Left forelimb (tissue), 1 donor: ENCODE measurements at places on chromosomes 12 and 14.

GRCh38 chr12:89154743-89155499, 197.4 kb downstream of the DUSP6 start:
- no peak for DNase-seq

- no peak for DNase-seq
These were observed 222.2 kb upstream of the TMEM260 start for GRCh38 chr14:56357428-56357827.

DNA sequence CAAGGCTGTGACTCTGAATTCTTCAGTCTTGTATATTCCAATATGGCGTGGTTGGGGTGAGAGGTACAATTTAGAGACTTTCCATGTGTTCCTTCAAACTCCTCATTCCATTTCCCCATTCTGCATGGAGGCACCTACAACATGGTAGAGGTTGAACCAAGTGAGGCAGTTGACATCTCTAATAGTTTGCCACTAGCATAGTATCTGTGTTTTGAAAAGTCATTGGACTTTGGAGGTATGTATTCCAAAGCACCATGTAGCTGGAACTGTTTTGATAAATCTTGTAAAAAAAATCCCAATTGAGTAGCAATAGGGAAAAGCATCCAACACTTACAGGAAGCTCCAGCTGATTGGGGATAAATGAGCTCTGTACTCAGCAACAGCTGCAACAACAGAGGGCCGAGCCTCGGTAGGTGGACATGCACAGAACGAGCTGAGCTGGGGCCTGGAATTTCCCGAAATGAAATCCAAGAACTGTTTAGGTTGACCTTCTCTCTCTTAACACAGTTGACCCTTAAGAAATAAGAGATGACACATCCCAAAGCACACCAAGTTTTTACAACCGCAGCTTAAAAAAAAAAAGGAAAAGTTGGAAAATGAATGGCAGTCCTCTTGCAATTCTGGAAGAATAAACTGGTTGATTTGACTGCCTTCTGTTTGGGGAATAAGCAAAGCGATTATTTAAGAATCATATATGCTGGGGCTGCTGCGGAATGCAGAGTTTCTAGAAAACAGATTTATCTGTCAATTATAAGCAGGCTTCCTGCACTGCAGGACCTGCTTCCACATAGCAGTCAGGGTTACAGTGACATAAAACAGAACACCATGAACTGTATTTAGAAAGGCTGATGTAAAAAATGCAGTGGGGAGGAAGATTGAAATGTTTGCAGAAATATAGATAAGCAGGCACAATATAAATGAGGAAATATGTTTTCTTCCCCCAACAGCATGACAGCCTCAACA, 194.6 kb upstream of the KRR1 start:
- peak; percentile 72 for DNase-seq

DNA sequence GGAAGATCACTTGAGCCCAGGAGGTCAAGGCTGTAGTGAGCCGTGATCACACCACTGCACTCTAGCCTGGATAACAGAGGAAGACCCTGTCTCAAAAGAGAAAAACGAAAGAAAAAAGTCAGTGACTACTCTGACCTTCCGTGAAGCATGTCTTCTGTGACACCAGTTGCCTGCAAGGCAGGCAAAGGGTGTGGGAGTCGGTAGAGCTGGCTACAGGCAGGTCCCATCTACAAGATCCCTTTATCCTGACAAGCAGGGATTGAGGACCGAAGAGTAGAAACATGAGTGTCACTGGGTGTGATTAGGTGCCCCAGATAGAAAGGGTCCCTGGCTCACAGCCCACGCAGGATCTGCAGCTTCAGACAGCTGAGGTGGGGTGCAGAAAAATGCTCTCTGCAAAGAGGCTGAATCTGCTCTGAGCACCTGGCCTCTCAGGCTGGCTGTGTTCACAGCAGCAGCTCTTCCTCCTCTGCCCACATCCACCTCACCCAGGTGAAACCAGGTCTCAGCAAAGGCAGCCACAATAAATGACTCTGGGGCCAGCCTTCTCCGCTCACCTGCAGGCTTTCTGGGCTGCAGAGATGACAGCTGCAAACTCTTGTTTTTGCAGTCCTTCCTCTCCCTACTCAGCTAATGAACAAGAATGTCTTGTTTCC, 28.6 kb upstream of the HSP90B1 start:
- no peak for DNase-seq

- no peak for DNase-seq
These were observed 7.6 kb upstream of the FLVCR2 start for GRCh38 chr14:75570797-75571196.

- DNase-seq = no peak
These were observed 24.4 kb upstream of the CD27 start for GRCh38 chr12:6420364-6420763.

DNA sequence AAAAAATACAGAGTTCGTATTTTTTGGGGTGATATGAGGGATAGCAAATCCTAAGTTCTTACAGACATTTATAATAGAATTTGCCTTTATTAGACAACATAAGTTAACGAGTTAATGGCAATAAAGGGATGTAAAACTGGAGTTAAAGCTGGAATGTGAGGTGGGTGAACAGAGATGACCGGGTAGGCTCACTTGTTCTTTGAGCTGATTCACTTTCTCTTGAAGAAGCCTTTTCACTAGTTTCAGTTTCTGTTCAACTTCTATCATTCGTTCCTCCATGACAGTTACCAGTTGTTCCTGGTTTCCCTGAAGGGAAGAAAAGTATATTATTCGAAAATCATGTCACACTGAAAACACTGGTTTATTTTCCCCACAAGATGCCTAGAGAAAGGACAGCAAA, 57.7 kb upstream of the SAV1 start:
- no peak for DNase-seq

- no peak for DNase-seq
These were observed 41.9 kb upstream of the MMP17 start for GRCh38 chr12:131786331-131786730.

GRCh38 chr12:51845482-51845881, 3.0 kb downstream of the FIGNL2 start:
- no peak for DNase-seq

DNA sequence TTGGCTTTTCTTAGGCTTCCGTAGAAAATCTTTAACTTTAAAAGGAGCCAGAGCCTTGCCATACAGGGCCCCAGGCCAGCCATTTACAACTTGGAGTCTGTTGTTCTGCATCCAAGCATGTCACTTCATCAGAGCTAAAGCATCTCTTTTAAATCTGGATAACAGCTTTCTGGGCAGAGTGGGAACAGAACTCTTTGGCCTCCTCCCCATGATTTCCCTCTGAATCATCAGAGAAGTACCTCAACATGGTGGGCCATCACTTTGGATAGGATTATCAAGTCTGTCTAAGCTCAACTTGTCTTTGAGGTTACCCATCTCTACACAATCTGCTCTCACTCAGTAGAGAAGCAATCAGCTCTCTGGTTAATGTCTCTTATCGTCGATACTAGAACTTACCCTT, 170.9 kb downstream of the SLC6A15 start:
- DNase-seq = peak; percentile 68

DNA sequence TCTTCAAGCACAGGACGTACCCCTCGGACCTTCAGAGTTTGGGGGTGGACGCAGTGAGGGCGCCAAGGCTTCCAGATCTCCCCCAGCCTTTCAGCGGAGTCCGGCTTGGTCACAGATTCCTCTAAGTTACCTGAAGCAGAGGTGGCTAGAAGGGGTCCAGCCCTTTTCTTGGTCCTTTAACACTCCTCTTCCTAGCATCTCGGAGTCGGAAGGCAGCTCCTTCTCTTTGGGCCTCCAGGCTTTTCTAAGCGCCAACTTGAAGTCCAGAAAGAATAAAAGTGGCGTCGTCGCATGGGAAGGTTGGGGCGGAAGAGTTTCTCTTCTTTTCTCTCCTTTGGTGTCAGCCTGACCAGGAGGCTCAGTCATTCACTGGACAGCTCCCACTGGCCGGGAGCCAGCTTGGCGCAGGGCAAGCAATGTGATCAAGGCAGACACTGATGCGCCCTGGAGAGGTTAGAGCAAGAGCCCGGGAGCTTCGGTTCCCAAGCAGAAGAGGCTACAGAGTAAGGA, 9.6 kb downstream of the OR6S1 start:
- peak; percentile 73 for DNase-seq

GRCh38 chr14:93318927-93319326, 13.9 kb downstream of the BTBD7 start:
- DNase-seq = no peak

DNA sequence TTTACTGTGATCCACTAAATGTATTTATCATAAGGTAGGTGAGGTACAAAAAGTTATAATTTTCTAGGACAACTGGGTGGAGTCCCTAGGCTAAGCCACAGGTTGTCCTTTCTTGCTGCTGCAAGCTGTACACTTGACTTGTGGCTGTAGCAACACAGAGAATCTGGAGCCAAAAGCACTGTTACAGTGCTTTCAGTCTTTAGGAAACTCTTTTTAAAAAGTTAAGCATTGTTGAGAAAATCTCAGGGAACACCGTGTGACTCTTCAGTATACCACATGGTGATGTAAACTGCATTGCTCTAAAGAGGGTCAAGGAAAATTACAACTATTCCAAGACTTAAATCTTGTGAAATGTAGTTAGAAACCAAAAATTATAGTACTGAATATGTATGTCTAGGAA, 11.4 kb downstream of the SLC15A5 start:
- DNase-seq = no peak

GRCh38 chr14:99188731-99189191, 83.2 kb downstream of the BCL11B start:
- DNase-seq = no peak

DNA sequence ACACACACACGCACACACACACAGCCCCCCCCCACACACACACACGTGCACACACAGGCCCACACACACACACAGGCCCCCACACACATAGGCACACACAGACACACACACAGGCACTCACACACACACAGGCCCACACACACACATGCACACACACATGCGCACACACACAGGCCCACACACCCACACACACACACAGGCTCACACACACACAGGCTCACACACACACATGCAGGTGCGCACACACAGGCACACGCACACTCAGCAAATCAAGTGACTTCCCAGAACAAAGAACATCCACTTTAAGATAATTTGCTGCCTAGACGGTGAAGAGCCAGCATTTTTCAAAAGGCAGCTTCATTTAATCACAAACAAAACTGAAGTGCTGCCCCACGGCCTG, 78.5 kb upstream of the FBRSL1 start:
- no peak for DNase-seq

GRCh38 chr12:70971001-70971794, 50.7 kb upstream of the PTPRR start:
- no peak for DNase-seq

DNA sequence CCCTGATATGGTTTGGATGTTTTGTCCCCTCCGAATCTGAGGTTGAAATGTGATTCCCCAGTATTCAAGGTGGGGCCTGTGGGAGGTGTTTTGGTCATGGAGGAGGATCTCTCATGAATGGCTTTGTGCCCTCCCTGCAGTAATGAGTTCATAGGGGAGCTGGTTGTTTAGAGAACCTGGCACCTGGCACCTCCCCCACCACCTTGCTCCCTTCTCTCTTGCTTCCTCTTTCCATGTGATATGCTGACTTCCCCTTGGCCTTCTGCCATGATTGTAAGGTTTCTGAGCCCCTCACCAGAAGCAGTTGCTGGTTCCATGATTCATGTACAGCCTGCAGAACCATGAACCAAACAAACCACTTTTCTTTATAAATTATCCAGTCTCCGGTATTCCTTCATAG, 32.6 kb downstream of the CD163L1 start:
- no peak for DNase-seq

GRCh38 chr12:80513211-80513610, 69.2 kb downstream of the PTPRQ start:
- no peak for DNase-seq

GRCh38 chr14:105885561-105886320, 359.4 kb downstream of the TMEM121 start:
- peak; percentile 52 for DNase-seq

- DNase-seq = no peak
These were observed 13.2 kb upstream of the TSPAN11 start for GRCh38 chr12:30913323-30913722.

DNA sequence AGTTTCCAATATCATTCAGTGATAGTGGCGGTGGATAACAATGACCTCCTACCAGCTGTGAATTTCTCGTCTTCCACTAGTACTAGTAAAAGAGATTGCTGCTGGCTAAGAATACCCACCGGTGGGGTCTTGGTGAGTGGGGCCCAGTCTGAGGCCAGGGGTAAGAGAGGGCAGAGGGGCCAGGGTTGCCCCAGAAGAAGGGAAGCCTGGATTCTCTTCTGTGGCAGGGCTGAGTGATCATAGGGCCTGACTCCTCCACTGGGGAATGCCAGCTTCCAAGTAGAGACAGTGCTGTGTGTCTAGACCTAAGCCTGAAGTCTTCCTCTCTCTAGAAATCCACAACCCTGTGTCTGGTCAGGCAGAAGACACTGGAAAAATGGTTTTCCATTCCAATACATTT, 5.8 kb upstream of the TMEM63C start:
- no peak for DNase-seq

DNA sequence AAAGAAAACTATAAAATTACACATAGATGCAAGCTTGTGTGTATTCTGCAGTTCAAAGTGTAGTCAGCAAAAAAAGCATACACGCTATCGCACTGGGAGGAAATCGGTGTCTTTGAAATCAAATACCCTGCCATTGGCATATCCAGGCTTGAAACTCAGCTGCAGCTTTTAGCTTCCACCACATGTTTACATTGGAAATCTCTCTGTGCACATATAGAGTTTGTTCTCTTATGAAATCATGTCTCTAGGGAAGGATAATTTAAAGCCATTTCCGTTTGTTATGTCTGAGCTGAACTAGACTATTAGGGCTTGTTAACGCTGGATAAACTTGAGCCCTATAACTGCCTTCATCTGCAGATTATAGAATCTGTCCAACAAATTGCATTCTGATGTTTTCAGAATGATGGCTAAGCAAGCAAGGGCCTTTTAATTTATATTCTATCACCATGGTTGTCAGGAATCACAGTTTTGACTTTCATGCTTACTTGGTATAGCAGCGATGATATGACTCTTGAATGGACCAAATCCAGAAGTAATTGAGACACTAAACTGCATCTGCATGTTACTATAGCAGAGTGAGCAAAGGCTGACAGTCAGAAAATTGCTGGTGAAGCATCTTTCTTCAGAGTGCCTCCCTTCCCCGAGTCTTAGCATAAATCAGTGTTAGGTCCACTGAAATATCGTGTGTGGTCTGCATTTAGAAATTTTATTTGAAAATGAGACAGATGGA, 442.8 kb downstream of the ZFP36L1 start:
- no peak for DNase-seq

- DNase-seq = no peak
These were observed 12.8 kb downstream of the SCAF11 start for GRCh38 chr12:45977620-45978019.

DNA sequence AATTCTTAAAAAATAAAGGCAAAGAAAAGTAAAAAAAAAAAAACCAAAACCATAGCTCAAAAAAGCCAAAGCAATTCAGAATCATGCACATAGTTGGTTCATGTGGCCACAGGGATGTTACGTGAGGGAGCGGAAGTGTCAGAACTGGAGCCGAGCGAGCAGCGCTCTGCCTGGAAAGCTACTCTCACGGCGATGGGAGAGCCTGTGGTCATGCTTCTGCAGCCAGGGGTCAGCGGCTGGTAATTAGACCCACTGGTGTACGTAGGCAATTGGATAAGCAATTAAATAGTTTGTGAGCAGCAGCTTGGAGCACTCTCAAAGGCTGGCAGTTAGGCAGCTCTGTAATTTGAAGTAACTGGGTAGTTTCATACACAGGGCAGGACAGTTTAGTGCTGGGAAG, 58.1 kb downstream of the TRHDE start:
- DNase-seq = no peak

- DNase-seq = no peak
These were observed 155.1 kb downstream of the BTG1 start for GRCh38 chr12:91990525-91990924.

- no peak for DNase-seq
These were observed 119.6 kb downstream of the CRADD start for GRCh38 chr12:93796729-93797128.
